ENCODE measurements at places on chromosomes 11 and 22.

- no peak for DNase-seq
Measured at GRCh38 chr11:44005956-44006355, 41.8 kb upstream of the ACCSL start.

DNA sequence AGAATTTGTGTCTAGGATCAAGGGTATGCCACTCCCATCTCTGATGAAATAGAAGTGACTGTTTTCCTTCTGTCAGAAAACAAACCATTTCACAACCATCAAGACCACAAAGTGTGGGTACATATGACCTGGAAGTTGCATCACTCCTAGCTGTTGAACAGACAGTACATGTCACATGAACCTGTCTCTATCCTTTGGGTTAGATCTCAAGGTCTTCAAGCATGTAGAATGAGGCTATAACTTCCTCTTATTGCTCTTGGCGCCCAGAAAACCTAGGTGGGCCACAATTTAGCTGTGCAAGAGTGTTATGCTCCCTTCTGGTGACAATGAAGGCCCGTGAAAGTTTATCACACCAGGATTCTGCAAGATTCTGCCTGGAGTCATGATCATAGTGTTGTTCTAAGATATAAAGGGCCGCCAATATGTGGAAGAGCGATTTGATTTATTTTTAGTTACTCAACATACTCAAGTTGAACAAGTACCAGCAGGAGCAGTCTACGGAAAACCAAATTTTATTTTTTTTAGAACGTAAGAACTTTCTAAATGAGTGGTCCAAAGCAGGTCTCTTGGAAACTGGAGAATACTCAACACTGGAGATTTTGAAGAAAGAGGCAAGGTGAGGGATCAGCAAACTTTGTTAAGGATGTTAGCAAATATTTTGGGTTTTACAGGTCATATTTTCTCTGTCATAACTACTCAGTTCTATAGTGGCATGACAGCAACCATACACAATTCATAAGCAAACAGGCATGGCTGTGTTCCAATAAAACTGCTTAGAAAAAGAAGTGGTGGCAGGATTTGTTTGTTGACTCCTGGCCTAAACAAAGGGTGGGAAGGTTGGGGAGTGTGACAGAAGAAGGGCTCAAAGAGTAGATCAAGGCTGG lies 101.8 kb downstream of the USP35 start:
- DNase-seq, result no peak

DNA sequence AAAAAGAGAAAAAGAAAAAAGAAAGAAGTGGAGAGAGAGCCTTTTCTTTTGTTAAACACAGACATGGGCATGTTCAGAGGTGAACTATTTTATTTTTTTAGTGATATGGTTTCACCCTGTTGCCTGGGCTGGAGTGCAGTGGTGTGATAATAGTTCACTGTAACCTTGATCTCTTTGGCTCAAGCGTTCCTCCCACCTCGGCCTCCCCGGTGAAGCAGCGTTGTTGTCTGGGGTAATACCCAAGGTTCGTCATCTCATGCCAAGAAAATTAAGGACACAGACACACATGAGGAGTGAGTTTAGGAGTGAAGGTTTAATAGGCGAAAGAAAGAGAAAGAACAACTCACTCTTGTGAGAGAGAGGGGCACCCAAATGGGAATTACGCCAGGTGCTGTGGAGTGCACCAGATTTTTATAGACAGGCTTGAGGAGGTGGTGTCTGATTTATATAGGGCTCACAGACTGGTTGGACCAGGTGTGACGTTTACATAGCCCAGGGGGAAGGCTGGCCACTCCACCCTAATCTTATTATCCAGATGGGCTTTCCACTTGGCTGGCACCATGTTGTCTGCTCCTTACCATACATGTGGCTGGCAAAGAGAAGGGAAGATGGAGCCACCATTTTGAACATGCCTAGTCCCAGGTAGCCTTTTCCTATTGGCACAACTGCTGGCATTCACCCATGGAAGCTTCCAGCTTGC lies 42.3 kb downstream of the GRAMD1B start:
- no peak for DNase-seq

- no peak for DNase-seq
Measured at GRCh38 chr11:83175815-83176214, 17.7 kb upstream of the ANKRD42 start.

DNA sequence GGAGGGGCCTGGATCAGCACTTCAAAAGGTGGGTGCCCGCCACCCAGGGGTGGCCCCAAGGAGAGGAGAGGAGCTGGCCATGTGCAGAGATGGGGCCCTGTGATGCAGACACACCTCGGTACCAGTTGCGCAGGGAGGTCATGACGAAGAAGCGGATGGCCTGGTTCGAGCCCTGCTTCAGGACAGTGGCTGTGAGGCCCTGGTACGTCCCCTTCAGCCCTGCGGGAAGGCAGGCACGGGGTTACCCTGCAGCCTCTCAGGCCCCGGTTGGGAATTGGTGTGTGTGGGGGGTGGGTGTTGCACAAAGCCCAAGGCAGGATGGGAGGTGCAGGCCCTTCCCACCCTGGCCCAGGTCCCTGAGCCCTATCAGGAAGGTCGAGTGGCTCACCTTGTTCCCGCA lies 1.8 kb downstream of the SLC25A1 start:
- DNase-seq, result no peak

- no peak for DNase-seq
Measured at GRCh38 chr11:117932426-117932825, 3.2 kb upstream of the TMPRSS13 start.

- no peak for DNase-seq
Measured at GRCh38 chr11:62103986-62104385, 19.8 kb upstream of the INCENP start.

DNA sequence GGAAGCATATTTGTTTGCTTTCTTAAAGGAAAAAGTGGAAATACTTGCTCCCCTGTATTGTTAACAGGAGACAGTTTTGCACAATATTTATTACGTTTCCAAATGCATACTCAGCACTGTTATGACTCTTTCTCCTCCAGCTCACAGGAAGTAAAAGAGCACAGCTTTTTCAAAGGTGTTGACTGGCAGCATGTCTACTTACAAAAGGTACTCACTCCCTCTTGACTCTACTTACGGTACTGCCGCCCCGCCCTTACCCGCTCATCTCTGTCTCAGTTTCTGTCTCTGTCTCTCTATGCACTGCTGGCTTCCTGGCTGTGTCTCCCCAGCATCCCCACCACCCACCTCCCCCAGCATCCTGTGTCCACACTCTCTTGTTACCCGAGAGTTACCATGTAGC lies 32.2 kb upstream of the MYO18B start:
- DNase-seq, result no peak

DNA sequence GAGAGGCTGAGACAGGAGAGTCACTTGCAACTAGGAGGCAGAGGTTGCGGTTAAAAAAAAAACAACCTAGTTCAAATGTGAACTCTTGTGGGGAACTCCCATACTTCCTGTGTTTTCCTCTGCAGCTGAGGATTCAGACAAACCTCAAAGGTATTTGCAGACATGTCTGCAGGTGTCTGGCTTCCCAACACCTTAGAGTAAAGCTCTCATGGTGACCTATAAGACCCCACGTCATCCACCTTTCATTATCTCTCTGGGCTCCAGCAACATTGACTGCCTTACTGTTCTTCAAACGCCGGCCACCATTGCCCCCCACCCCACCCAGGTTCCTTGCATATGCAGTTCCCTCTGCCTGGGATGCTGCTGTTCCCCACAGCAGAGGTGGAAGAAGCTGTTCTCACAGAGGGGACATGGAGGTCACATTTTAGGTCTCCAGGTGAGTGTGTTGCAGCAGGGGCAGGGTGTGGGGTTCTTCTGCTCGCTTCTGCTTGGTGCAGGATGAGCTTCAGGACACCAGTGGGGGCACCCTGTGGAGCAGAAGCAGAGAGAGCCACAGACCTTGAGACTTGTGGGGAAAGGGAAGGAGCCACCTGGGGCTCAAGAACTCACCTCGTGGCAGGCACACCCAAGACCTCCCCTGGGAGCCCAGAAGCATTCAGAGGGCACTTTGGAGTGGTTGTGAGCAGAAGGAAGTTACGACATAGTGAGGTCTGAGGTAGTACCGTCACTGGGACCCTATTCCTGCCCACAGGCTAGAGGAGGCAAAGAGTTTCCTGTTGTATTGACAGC lies 203.2 kb downstream of the CSNK2A3 start:
- DNase-seq, result peak; percentile 67

DNA sequence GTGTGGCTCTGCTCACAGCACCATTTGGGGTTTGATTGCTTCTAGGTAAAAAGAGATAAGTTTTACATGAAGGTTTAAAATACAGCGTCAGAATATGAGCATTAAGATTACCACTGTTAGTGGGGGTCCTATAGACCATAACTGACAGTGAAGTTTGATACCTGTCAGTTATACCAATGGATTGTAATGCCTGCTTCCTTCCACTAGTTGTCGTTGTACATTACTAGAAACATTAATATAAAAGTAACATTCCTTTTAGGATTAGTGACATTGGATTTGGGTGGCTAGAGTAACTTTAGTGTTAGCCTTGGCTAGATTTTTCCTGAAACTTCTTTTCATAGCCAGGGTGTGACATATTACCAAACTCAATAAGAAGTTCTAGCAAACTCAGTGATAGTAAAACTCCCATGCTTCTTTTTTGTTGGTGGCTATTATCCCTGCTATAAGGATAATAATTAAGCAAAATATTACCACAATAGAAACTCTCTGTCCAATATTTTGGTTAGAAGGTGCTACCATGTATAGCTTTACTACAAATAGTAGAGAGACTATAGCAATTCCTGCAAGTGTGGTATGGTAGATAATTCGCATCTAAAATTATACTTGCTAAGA lies 57.1 kb downstream of the FAM181B start:
- no peak for DNase-seq

DNA sequence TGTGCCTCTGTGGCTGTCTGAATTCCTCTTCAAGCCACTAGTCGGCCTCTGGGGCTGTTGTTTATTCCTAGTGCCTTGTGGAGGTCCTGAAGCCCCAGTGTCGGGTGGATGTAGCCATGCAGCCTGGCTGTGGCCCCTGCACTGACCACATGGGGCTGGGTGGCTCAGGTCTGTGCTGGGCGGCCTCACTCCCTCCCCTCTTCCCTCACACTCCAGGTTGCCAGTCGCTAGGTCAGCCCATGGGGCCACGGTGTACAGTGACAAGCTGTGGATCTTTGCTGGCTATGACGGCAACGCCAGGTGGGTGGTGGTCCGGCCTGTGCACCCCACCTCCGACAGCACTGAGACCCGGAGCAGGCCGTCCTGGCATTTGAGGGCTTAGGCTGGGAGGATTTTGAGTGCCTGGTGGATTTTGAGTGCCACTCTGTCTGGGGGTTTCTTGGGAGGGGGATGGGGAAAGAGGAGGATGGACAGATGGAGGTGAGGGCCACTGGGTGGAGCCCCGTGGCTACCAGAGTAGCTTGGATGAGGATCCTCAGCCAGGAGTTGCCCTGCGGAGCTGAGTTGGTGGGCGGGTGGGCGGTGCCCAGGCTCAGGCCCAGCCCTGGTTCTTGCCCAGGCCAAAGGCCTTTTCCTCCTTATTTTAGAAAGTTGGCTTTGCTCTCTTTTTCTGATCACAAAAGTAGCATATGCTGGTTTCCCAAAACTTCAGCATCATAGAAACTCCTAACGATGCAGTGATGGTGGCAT lies 6.7 kb downstream of the LZTR1 start:
- DNase-seq, result no peak

DNA sequence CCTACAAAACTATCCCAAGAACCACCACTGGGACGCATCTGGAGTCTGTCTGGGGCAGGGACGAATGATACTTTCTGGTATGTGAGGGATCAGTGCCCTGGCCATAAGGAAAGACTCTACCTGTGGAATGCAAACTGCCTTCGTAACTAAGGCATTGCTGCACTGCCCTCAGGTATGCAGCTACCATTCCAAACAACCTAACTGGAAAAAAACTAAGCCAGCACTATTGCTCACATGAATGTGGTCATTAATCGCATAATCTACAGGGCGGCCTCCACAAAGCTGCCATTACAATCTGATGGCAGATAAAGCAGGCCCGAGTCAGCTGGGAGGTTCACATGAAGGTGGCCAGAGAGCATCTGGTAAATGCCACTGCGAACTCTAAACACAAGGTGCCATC lies 3.9 kb downstream of the PACSIN2 start:
- DNase-seq, result no peak

DNA sequence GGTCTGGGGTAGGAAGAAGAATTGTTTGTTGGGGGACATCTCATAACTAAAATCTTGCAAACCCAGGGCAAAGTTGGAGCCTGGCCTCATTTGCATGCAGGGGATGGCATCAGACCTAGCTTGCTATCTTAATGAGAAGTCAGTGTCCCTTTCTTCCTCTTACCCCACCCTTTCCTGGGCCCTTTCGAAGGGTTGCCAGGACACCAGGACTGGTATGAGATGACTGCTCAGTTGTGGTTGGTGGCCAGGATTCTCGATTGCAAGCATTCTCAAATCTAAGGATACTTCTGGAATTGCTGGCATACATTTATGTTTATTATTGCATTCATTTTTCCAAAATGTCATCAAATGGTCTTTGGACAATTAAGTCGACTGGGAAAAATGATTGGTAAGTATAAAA lies 131.0 kb downstream of the SLC1A2 start:
- DNase-seq, result no peak

- peak; percentile 56 for DNase-seq
Measured at GRCh38 chr11:116927163-116927974, 89.9 kb upstream of the APOA1 start.

GRCh38 chr11:86901599-86901998 lies 53.6 kb downstream of the FZD4 start:
- DNase-seq, result no peak

- DNase-seq, result peak; percentile 91
Measured at GRCh38 chr11:61021661-61022212, 50.3 kb downstream of the CD6 start.

DNA sequence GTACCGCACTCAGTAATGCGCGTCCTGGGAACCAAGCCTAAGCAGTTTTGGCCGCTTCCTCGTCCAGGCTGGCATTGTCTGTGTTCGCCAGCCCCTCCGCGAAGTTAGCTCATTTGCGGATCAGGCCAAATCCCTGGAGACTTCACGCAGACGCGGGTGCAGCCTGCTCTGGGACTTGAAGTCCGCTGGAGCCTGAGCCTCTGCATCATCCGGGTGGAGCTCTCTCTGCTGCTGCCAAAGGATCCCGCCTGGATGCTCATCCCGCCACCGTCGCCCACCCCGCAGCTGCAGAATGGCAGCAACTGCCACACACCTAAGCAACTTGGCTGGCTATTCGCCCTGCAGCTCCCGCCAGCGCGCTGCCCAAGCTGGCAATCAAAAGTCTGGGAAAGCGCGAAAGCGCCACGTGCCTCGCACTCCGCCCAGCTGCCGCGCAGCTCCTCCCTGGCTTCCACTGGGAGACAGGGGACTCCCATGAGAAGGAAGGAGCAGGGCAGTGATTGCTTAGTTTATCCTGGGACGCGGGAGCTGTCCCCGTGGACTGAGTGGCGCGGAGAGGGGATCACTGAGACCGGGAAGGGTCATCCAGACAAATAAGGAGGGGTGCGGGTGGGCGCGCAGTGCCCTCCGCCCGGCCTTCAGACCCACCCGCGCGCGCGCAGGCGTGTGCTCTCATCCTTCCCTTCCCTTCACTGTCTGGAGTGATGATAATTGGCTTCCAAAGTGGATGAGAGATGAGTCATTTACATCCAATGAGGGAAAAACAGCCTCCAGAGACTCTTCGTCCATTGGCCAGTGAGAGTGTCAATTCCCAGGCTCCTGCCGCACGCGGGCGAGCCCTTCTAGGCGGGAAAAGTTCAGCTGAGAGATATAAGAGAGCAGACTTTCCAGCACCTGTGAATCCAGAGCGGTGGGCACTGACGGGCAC lies 23.2 kb upstream of the GLYATL1B start:
- no peak for DNase-seq

- DNase-seq, result no peak
Measured at GRCh38 chr11:66580803-66581202, 12.1 kb downstream of the CCDC87 start.

- no peak for DNase-seq
Measured at GRCh38 chr11:32821917-32822560, 7.7 kb upstream of the PRRG4 start.

GRCh38 chr11:23536907-23537306 lies 676.6 kb upstream of the CCDC179 start:
- DNase-seq, result no peak

Measured in CD8-positive, alpha-beta T cell (primary cell).